D341Med (cell line): ENCODE measurements at places on chromosomes 12 and 14.

- no peak for DNase-seq
These were observed 7.4 kb downstream of the ASPG start for GRCh38 chr14:104092931-104093365.

- no peak for DNase-seq
These were observed 66.8 kb upstream of the VRK1 start for GRCh38 chr14:96730386-96730785.

DNA sequence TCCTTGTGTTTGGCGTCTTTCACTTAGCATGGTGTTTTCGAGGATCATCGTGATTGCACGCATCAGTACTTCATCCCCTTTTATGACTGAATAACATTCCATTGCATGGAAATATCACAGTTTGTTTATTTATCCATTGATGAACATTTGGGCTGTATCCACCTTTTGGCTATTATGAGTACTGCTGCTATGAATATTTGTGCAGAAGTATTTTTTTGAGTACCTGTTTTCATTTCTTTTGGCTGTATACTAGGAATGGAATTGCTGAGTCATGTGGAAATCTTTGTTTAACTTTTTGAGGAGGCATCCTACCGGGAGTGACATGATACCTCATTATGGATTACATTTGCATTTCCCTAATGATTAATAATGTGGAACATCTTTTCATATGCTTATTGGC, 66.4 kb downstream of the WNK1 start:
- DNase-seq = no peak

- no peak for DNase-seq
These were observed 168.2 kb downstream of the SUDS3 start for GRCh38 chr12:118544569-118544968.

GRCh38 chr12:103517161-103517560, 21.4 kb upstream of the C12orf42 start:
- DNase-seq = no peak

GRCh38 chr14:103716091-103716801, 636 bp downstream of the ZFYVE21 start:
- peak; percentile 74 for DNase-seq

DNA sequence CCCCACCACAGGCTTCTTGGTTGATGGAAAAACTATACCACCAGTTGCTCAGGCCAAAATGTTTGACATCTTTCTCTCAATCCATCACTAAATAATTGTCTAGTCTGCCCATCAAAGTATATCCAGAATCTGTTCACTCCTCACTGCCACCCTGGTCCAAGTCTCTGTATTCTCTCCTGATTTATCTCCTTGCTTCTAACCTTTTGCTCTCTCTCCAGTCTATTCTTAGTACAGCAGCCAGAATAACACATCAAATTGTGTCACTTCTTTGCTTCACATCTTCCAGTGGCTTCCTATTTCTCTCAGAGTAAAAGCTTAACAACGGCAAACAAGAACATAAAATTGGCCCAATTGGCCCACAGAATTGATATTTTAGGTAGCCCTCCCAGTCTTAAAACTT, 272.8 kb downstream of the IPO8 start:
- no peak for DNase-seq

DNA sequence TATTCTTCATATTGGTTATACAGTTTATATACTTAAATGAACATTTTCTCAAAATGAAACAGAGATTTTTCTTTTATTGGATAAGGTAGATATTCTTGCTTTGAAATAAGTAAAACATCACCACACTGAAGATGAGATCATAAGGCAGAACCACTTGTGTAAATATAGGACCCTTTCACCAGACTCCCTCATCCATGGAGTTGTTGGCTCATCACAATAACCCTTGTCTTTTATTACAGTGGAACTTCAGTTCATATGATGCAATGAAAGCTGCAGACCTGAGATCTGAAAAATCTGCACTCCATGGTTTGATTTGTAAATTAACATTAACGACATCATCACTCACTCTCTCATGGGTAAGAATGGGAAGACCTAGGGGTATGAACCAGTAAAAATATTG, 51.9 kb upstream of the DBX2 start:
- no peak for DNase-seq

- DNase-seq = no peak
These were observed 781.4 kb upstream of the TMEM132C start for GRCh38 chr12:127485528-127485927.

GRCh38 chr14:75650253-75651058, 10.2 kb downstream of the ERG28 start:
- no peak for DNase-seq
